ENCODE measurements at places on chromosomes 16 and 17. TPM values are rescaled to one million over a fixed set of nuclear protein-coding genes. Genes with fewer than 3 reads are reported as not detected.

GRCh38 chr17:29291163-29291752 lies 2.7 kb downstream of the NUFIP2 start:
- DNase-seq = peak; percentile 36

CDH11 gene
- 6.6 TPM for total RNA-seq

DNA sequence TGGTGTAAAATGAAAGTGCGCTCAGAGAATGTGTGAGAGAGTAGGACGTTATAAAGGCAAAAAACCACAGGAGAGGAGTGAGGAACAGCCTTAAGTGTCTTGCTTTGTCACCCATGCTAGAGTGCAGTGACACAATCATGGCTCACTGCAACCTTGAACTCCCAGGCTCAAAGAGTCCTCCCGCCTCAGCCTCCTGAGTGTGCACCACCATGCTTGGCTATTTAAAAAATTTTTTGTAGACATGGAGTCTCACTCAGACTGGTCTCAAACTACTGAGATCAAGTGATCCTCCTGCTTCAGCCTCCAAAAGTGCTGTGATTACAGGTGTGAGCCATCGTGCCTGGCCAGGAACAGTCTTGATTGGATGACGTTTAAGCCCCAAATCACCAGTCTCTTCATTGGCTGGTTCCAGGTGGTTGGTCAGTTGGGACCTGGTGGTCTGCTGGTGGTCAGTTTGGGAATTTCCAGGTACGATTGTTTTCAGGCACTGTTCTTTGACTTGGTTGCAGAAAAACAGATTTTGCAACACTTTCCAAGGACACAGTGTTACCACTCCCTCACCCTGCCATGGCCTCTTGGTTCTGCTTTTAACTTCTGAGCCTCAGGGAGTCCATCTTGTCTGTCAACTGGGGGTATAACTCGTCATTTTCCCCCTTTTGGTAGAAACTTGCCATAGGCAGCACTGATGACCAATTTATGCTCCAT lies 21.2 kb downstream of the DHODH start:
- DNase-seq = no peak

DNA sequence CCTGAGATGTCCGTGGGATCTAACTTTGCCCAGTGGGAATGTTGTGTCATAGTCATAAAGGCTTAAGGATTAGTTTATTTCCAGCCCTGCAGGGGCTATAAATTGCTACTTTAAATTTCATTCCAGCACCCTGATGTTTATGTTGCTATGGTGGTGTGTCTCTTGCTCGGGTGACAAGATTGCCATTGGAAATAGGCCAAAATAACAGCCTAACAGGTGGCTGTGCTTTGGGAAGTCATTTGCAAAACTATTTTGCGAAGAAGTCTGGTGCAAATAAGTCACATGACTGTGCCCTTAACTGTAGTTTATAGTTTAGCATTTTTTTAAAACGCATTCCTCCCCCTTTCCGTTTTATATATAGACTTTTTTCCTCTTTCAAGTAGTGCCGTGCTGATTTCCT lies 23.1 kb downstream of the PITPNC1 start:
- no peak for DNase-seq

KIAA0513 gene
- 8.2 TPM for total RNA-seq

- no peak for DNase-seq
These were observed 394.9 kb upstream of the SALL1 start for GRCh38 chr16:51545951-51546350.

GRCh38 chr17:34163123-34163522 lies 92.0 kb upstream of the CCL2 start:
- no peak for DNase-seq

DNA sequence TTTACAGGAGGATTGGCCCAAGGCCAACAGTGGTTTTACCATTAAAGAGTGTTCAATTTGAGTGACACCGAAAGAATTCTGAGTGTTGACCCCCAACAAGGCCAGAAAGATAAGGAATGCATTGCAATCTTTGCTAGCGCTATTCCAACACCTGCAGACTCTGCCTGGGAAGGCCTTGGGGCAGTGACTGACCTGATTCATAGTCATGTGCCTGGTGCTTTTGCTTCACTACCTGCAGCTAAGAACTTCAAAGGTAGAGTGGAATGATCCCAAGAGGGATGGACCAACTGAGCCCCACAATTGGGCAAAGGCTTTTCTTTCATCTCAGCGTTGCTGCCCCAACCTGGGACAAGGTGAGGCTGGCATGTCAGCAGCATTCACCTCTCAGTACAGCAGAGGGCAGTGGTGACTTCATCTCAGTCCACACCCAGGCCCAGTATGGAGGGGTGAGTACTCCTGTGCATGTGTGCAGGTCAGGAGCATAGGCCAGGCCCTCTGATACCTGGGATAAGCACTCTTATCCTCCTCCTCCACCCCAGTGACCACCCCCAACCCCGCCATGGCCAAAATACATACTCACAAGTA lies 149.6 kb upstream of the GNAO1 start:
- DNase-seq = no peak

GRCh38 chr17:81306491-81306890 lies 11.4 kb upstream of the SLC38A10 start:
- DNase-seq = no peak

CLDN7 gene
- 0.42 TPM for total RNA-seq

DNA sequence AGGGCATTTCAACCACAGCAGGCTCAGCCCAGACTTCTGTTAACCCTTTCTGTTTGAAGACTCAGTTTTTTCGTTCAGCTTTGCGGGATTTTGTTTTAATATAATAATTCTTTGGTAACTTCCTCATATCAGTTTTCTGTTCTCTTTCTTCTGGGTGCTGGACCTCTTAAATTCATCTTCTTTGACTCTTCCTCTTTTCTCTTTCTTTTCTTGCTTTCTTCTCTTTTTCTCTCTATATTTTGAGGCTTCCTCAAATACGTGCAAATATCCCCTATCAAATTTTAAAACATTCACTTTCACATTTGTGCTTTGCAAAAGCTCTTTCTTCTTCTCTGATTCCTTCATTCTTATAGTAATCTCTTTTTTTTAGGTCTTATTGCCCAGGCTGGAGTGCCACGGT lies 136.3 kb downstream of the HS3ST3B1 start:
- no peak for DNase-seq

All from heart right ventricle (tissue), 16 donors.